ENCODE measurements at places on chromosomes 6 and 20.

DNA sequence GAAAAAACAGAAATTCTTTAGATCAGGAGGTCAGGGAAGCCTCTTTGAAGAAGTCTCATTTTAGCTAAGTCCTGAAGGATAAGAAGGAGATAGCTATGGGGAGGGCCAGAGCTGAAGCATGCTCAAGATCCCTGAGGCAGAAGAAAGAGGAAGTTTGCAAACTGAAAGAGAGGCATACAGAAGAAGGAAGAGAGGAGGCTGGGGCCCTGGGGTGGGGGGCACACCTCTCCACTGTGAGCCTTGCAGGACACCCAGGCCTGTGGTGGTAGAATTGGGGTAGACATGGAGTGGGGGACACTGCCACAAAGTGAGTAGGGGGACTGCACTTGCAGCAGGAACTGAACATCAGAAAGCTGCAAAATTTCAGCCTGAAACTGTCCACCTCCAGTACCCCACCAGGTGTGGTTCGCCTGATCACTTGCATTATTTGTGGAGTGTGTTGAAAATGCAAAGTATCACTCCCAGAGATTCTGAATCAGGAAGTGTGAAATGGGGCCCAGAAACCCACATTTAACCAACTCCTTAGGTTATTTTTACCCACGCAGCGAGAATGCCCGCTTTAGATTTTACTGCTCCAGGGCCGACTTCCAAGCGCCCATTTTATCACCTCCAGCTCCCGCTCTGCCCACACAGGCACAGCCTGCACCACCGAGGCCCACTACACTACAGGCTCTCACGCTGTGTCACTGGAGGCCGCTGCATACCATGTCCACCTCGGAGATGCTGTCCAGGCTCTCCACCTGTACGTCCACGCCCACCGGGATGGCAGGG lies 44.0 kb downstream of the GABRR2 start:
- no peak for DNase-seq

- no peak for DNase-seq
These were observed 4.0 kb downstream of the NTSR1 start for GRCh38 chr20:62712606-62713005.

DNA sequence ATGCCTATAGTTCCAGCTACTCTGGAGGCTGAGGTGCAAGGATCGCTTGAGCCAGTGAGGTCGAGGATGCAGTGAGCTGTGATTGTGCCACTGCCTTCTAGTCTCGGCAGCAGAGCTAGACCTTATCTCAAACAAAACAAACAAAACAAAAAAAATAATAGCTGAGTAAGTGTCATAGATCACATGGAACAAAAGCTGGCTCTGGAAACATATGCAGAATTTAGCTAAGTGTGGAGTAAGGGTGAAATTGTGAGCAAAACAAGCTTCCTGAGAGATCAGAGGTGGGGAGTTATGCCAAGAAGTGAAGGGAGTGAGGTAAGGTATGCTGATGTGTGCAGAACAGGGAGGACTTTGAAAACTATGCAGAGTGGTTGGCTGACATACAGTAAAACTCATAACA lies 18.7 kb downstream of the SGK1 start:
- no peak for DNase-seq

- no peak for DNase-seq
These were observed 158.5 kb downstream of the SASH1 start for GRCh38 chr6:148501178-148501590.

DNA sequence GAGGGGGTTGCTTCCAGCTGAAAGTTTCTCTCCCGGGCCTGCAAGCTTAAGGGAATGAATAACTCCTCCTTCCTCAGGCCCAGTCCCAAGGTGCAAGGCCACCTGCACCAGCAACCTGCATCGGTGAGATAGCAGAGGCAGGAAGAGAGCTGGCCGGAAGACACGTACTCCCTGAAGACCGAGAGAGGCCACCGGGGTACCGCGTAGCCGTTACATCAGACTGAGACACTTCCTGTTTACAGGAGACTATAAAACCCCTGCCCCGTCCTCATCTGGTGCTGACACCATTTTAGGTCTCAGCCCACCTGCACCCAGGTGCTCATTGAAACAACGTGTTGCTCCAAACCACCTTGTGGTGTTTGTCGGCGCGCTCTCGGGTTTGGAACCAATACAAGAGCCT lies 60.5 kb upstream of the PRND start:
- peak; percentile 17 for DNase-seq

GRCh38 chr20:63212393-63212730 lies 3.6 kb downstream of the YTHDF1 start:
- no peak for DNase-seq

GRCh38 chr6:34390531-34391472 lies 1.7 kb downstream of the NUDT3 start:
- peak; percentile 15 for DNase-seq

- DNase-seq, result no peak
These were observed 13.1 kb upstream of the RSPO4 start for GRCh38 chr20:1015181-1015580.

- no peak for DNase-seq
These were observed 3.6 kb upstream of the MANBAL start for GRCh38 chr20:37285664-37286374.

GRCh38 chr6:147941143-147941542 lies 401.5 kb upstream of the SASH1 start:
- no peak for DNase-seq

DNA sequence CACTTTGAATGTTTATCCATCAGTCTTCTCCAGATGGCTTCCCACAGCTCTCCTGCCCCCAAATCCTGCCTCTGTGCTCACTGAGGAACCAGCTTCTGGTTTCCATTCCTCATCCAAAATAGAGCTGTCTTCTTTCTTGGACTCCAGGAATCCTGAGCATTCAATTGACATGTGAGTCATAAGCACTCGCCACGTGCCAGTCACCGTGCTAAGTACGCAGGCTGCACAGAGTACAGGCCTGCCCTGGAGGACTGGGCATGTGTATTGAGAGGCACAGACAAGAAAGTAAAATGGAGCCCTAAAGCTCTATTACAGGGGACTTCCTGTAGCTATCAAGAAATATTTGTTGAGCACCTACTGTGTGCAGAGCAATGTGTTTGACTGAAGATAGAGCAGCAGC lies 39.7 kb upstream of the LRFN2 start:
- DNase-seq, result no peak

DNA sequence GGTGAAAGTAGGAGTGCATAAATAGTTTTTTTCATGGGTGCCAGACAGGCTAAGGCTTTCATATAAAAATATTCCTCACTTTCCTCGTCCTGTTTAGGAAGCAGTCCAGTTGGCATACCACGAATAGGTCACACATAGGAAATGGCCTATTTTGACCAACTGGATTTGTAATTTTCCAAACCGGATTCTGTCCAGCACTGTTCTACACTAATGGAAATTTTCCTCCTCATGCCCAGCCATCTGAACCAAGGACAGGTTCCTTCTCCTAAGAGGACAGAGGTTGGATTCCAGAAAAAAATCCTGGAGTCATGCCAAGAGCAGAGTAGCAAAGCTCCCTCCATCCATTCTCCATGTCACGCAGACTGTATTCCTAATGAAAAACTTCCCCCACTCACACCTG lies 43.1 kb downstream of the PANK2 start:
- DNase-seq, result no peak

DNA sequence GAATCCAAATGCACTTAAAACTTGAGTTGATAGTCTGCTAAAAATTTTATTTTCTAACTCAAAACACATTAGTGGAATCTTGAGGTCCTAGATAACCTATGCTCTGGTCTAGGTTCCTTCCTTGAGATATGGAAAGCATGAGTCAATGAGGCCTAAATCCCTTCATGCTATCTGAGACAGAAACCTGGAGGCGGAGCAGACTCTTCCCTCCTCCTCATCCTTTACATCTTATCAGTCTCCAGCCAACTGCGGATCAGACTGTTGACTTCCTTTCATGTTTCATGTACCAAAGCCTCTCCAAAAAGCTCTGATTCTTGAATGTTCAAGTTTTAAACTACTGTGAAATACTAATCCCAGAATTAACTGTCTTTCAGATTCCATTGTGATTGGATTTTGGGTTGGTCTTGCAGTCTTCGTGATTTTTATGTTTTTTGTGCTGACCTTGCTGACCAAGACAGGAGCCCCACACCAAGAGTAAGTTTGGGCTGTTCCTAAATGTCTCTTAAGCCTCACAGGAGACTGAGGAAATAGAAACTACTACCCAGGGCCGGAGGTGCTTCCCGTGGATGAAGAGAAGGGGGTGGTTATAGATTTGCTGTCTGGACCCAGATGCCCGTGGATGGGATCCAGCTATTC lies 29.1 kb downstream of the MRAP2 start:
- DNase-seq, result no peak

GRCh38 chr6:123402052-123402451 lies 234.7 kb downstream of the TRDN start:
- no peak for DNase-seq

GRCh38 chr6:133418108-133418507 lies 177.0 kb downstream of the EYA4 start:
- no peak for DNase-seq

- no peak for DNase-seq
These were observed 8.9 kb downstream of the ATXN1 start for GRCh38 chr6:16752206-16752866.

DNA sequence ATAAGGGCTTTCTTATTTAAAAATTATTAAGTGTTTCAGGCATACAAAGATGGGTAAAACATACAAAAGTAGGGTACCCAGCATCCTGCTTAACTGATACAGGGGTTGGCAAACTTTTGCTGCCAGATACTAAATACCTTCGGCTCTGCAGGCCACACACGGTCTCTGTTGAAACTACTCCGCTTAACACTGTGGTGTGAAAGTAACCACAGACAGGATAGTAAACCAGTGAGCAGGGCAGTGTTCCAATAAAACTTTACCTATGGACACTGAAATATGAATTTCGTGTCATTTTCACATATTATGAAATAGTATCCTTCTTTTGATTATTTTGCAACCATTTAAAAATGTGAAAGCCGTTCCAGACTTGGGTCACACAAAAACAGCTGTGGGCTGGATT lies 92.4 kb downstream of the EYA2 start:
- no peak for DNase-seq

- no peak for DNase-seq
These were observed 12.2 kb upstream of the AKIRIN2 start for GRCh38 chr6:87714093-87714842.

GRCh38 chr6:100035873-100036653 lies 42.0 kb upstream of the MCHR2 start:
- no peak for DNase-seq

DNA sequence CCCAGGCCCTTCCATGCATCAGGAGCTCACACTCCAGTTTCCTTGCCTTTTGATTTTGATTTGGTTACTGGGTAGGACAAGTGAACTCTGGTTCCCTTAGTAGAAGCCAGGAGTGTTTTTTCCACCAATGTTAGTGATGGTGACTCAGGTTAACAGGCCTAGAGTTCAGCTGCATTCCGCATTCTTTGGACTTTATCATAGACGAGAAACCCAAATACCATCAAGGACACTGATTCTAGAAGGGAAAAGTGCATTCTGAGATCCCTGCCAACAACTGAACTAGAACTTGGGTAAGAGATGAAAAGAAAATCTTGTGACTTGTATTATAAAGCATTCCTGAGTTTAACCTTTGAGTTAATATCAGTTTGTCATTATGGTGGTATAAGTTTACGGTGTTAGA lies 8.9 kb downstream of the GSS start:
- no peak for DNase-seq

GRCh38 chr20:34375977-34376430 lies 12.9 kb downstream of the ITCH start:
- no peak for DNase-seq

GRCh38 chr6:148887181-148887580 lies 140.4 kb downstream of the UST start:
- DNase-seq, result no peak

Measured in stimulated activated naive CD8-positive, alpha-beta T cell treated with anti-CD3 and anti-CD28 coated beads, Interleukin-15, Interleukin-2, amounts not matched to agents 100 U/mL and 50 U/mL, for 24 hours (primary cell).